ENCODE measurements at places on chromosomes 6 and 20.

GRCh38 chr20:1503564-1504227 lies 12.5 kb upstream of the SIRPB2 start:
- DNase-seq = peak; percentile 81

DNA sequence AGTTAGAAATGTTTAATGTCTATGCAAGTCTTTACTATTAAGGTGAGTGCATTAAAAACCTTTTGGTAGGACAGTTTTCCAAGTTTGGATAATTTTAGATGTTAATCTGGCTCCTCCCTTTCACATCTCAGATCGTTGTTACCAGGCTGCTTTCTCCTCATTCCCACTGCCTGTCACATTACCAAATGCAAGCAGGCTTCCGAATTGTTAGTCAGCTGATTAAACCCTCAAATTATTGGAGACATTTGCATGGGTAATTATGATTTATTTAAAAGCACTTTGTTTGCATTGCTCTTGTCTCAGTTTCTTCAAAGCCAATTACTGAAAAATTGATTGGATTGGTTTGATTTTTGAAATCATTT lies 816.5 kb downstream of the KIF16B start:
- DNase-seq = no peak

DNA sequence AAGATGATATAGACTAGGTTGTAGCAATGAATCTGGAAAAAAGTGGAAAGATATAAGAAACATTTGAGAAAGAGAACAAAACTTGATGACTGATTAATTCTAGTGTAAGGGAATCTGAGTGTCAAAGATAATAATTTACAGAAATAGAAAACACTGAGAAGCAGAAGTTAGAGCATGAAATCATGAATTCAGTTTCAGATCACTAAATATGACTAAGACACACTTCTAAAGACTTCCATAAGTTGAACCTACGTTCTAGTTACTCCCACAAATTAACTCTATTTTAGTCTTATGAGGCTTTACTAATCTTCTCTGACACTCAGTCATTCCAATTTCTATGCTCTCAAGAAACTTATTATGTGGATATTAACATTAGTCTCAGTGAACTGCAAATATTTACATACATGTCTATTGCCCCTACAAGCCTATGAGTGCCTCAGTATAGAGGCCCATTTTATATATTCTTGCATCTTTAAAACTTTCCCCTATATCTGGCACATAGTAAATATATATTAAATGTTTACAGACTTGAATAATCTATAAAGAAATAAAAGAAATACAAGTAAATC lies 30.4 kb downstream of the IBTK start:
- DNase-seq = no peak

DNA sequence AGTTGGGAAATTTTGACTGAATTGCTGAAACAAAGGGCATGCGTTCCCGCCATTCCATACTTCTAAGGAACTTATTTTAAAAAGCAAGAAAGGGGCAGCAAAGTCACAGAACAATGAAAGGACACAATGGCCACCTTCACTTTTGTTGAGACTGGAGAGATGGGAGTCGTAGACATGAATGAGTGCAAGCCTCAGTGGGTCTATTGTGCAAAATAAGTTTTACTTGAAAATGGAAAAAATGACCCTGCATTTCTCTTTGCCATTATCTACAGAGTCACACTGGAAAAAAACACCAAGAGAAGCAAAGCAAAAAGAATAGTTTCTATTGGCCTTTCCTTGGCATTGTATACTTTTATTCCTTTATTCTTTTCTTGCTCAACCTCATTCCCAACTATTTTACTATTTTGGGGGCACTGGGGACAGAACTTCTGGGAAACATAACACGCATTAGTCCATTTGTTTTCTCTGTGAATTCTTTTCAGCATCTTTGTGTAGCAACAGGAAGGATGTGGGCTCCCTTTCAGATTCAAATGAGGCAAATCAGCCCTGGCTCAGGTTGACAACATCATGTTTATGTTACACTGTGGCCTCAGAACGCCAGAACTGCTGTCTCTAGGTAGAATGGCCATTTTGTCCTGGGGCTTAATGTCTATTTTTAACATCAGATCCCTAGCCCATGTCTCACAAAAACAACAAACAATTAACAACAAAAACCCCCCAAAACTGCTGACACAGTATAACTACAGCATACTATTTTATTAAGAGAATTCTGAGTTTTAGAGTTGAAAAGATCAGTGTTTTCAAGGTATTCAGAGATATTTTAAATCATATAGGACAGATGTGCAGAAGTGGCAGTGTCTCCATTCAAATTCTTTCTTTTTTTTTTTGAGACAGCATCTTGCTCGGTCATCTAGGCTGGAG lies 122.2 kb downstream of the FYN start:
- DNase-seq = peak; percentile 59

- no peak for DNase-seq
These were observed 1.5 kb downstream of the RALY start for GRCh38 chr20:33995053-33995831.

DNA sequence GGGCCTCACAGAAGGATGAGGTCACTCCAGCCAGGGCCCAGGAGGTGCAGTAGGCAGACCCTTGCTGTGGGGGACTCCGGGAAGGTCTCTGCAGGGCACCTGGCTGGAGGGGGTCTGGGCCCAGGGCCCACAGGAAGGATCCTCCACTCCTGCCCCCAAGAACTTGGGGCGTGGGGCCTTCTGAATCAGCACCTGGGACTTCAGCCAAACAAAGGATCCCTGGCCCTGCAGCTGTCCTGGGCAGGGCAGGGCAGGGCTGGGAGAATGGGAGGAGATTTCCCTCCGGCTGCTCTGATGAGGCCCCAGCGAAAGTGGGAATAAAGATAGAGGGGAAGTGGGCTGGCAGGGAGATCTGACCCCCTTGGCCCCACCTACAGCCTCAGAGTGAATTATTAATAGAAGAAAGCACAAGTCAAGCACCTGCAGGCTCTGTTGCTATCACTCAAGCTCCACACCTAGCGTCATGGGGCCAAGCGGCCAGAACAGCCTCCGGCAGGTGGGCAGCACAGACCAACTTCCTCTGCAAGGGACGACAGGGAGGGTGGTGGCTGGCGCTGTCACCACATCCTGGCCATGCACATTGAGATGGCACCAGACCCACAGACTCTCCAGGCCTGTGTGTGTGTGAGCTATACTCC lies 61.6 kb upstream of the MRPS10 start:
- no peak for DNase-seq

DNA sequence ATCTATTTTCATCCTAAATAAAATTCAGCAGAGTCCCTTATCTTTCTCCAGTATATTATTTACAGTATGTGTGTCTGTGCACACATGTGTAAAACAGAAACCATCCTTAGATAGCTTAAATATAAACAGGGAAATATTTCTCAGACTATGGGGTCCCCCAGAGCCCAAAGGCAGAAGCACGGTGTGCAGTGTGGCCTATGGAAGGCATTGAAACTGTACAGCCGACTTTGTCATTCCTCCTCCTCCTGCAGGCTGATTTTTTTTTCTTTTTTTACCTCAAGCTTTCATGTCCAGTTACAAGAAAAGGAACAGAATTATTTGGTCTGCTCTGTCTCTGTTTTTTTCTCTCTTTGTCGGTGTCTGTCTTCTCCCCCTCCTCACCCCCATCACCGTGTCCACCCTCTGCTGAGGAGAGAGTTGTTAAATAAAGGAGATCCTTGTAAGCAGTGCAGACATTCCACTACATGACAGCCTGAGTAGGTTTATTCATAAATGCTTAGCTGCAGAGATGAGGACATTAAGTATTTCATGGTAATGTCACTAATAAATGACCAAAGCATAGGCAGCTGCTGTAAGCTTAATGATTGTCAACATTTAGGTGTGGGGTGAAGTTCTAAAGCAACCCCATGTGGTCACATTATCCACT lies 31.8 kb upstream of the SLC35D3 start:
- DNase-seq = no peak

- no peak for DNase-seq
These were observed 203.7 kb downstream of the NFATC2 start for GRCh38 chr20:51338692-51339440.

DNA sequence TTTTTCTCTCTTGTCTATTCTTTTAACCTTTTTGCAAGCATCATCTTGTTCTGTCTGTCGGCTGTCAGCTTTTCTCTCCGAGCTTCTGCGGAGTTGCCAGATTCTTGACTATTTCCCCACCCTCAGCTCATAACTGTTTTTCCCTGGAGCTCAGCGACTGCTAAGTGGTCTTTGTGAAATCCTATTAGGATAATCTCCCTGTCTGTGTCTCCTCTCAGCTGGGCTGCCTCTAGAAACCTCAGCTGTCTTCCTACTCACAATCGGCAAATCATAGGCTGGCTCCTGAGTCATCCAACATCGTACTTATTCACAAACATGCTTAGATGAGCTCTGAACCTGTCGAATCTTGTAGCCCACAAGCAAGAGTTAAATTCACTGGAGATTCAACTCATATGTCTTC lies 332.3 kb downstream of the PTPRT start:
- DNase-seq = no peak

GRCh38 chr6:97262676-97263075 lies 20.3 kb downstream of the MMS22L start:
- DNase-seq = no peak

- no peak for DNase-seq
These were observed 102.3 kb downstream of the DST start for GRCh38 chr6:56540232-56541029.

- no peak for DNase-seq
These were observed 76.9 kb downstream of the CD83 start for GRCh38 chr6:14194483-14194882.

- DNase-seq = no peak
These were observed 92.4 kb downstream of the TMEM242 start for GRCh38 chr6:157230910-157231309.

- DNase-seq = no peak
These were observed 48.9 kb upstream of the ARG1 start for GRCh38 chr6:131523988-131524673.

GRCh38 chr6:10547809-10548208 lies 26.7 kb downstream of the GCNT2 start:
- no peak for DNase-seq

DNA sequence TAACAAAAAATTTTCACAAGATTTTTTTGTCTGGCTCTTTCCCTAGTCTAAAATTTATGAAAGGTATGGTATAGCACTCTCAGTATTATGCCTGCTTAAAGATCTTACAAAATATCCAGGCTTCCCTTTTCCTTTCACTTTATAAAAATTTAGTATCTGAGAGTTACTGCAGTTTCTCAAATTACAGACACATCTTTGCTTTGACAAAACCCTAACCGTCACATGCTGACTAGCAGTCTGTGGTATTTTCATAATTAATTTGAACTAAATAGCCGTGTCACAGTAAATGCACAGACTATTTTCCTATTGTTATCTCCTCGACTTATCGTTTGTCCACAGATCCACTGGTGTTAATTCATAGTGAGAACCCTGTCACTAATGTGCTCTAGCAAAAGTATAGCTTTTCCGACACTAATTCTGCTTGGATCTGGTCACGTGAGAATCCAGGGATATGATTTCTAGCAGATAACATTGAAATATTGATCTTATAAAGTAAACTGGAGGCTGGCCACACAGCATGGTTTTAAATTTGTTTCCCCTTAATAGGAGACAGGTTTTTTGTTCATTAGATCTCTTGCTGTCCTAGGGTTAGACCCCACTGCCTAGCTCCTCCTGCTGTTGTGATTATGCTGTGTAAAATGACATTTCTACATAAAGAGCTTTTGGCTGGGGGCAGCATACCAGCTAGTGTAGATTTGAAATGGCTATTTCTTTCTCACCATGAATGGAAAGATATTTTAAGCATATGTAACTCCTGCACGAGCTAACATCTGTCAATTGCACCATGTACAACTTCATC lies 340.6 kb upstream of the SASH1 start:
- DNase-seq = no peak

GRCh38 chr6:101626269-101626668 lies 232.8 kb downstream of the GRIK2 start:
- no peak for DNase-seq

GRCh38 chr20:44648579-44648978 lies 2.9 kb downstream of the ADA start:
- no peak for DNase-seq

- no peak for DNase-seq
These were observed 25.1 kb upstream of the CMTR1 start for GRCh38 chr6:37407948-37408347.

DNA sequence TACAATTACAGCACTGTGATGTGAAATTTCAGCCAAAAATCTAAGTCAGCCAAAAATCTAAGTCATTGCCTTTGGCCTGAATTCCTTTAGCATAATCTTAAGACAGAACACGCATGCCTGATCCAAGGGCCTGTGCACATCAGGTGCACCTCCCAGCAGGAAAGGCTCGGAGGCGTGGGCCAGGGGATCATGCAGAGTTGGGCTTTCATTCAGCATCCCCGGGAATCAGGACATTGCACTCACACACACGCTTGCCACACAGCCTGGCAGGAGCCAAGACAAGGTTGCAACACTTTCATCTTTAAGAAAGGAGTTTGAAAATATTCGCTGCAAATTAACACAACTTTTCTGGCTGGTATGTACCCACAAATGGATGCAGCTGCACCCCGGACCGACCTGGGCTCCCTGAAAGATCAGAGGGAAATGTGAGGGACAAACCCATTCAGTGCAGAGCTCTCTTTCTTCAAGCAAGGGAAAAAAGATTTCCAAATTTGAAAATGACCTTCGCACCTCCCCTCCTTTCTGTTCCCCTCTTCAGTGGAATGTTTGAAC lies 48.8 kb downstream of the ERMARD start:
- DNase-seq = no peak

DNA sequence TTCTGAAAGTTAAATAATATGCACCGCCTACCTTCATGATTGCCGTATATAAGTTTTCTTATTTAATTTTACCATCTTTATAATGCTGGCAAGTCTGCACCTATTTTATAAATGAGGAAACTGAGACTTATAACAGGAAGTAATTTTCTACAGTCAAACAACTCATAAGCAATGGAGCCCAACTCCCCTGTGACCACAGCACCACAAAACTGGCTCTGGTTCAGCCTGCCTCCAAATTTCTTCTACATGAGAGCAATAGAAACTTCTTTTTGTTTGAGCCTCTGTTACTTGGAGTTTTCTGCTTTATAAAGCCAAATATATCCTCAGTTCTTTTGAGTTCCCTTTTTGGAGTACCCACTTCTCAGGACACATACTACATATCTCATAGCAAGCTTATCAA lies 131.1 kb upstream of the HSF2 start:
- DNase-seq = no peak

DNA sequence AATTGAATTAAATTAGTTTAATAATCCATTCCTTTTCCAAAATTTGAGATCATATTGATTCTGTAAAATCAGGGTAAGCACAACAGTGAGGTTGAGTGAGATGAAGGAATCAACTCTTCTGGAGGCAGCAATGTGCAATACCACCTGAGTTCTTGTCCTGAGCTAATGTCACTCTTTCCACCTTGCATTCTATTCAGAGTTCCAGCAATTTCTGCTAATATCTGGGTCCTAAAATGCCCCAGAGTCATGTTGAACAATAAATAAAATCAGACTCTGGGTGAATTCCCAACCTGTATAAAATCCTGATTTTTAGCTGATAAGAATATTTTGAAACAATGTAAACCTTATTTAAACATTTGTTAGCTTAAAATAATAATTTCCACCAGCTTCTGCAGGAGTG lies 590.8 kb upstream of the ADGRB3 start:
- DNase-seq = no peak

- no peak for DNase-seq
These were observed 488.4 kb upstream of the MMS22L start for GRCh38 chr6:97771372-97771771.

Data from activated CD4-positive, alpha-beta T cell treated with anti-CD3 and anti-CD28 coated beads for 48 hours (primary cell).